ENCODE measurements at places on chromosomes 3 and 15.
A peak's percentile ranks its signal among the peaks of the same experiment; 100 is the strongest.

DNA sequence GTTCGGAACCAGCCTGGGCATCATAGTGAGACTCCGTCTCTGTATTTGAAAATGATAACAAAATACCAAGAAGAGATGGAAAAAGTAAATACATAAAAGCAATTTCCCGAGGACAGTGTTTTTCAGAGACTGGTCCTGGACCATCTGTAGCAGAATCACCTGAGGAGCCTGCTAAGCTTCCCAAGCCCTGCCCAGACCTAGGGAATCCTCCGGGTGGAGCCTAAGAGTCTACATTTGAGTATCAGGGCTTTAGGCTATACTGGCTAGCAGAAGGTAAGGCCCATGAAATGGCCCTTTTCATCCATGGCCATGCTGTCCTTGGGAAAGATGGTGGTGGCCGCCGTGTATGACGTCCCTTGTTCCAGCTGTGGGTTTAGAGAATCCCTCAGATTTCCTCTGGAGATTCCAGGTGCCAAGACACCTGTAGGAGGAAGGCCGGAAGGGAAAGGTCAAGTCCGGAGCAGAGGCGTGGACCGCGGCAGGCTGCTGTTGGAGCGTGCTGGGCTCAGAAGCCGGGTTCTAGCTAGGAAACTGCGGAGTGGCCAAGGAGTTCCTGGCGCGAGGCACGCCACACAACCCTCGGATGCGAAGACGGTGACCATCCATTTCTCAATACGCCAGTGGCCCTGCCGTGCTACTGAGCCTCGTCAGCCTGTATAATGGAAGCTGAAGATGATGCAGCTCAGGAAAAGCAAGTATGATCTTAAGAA is 50.9 kb downstream of the TMEM44 start:
- no peak for DNase-seq

DNA sequence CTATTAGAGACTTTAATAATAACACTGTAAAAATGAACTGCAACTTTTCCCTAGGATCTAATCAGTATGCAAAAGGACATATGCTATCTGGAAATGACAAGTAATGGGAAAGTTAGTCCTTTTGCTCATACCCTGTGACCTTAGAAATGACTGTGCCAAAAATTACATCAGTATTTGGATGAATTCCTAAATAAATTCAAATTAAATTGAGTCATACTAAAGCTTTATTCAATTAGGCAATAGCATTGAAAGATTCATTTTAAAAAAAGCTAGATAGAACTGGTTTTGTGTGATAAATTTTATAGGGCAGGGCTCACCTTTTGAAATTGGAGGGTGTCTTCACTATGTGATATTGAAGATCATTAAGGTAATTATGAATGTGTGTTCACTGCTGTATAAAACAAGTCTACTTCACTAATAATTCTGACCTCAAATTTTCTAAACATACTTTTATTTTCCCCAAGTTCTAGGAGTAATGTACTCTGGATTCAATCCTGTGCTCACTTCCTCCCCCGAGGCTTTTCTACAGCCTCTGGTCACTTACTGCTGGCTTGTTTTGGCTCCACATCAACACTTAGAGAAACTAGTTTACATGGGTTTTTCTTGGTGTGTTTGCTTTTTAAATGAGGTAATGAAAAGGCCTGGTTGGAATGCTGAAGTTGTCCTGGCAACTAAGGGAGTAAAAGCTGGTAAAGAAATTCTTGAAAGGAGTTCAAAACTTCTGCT is 44.4 kb upstream of the SPTSSB start:
- DNase-seq: no peak

GRCh38 chr15:47724346-47724745 is 7.0 kb downstream of the SEMA6D start:
- DNase-seq: no peak

GRCh38 chr15:31034152-31034551 is 42.7 kb upstream of the MTMR10 start:
- no peak for DNase-seq

DNA sequence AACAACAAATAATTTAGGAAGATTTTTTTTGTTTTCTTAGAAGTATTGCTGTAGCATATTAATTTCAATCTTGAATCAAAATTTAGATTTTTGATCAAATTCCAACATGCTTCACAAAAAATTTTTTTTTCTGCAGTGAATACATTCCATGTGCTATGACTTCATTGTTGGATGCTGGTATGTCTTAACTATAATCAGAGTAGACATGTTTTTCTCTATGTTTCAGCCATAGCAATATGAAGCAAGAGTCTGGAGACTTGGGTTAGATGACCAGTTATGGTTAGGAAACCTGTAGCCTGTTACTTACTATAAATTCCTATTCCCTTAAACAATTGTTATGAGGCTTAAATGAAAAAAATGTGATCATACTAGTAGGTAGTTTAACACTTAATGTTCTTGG is 176.1 kb upstream of the CHL1 start:
- DNase-seq: no peak

DNA sequence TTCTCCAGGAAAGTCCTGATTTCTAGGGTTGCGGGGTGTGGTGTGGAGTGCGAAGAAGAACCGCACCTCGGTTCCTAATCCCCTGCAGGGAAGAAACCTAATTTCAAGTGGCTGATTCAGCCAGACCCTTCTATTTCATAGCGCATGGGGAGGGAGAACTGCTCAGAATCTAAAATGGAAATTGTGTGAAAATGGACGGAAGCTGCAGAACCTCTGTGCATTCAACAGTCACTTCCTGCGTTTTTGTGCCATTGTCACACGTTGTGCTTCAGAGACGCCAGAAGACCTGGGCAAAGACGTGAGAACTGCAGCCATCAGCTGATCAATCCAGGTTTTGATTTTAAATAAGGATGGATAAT is 1.2 kb downstream of the SIDT1 start:
- peak; percentile 35 for DNase-seq

DNA sequence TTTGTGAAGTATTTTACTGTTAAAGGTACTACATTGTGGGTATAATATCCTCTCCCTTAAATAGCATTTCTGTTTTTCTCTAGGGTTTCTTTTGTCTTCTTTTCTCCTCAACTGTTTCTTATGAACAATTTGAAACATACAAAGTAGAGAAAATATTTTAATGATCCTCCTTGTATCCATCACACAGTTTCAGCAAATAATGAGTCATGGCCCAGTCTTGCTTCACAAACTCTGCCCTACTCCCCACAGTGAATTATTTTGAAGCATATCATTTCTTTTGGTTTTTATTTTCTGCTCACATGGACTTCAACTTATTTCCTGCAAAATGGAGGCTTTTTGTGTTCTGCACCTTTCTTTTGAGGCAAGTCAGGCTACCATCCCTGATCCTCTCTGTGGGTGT is 6.1 kb upstream of the SCAANT1 start:
- no peak for DNase-seq

DNA sequence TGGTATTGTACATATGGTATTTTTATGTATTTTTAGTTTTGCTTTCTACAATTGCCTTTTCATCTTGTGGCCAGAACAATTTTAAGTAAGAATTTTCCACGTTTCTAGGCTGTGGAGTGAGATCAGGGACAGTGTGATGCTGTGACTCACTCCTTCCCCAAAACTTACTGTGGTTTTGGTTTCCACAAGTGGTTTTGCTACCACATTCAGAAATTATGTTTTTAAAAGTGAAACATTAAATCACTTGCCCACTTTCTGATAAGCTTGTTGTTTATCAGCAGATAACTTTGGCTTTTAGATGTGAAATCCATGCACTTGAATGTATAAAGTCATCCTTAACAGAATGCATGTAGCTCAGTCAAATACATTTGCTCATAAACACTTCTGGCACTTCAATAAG is 192.2 kb upstream of the THRB start:
- DNase-seq: no peak

DNA sequence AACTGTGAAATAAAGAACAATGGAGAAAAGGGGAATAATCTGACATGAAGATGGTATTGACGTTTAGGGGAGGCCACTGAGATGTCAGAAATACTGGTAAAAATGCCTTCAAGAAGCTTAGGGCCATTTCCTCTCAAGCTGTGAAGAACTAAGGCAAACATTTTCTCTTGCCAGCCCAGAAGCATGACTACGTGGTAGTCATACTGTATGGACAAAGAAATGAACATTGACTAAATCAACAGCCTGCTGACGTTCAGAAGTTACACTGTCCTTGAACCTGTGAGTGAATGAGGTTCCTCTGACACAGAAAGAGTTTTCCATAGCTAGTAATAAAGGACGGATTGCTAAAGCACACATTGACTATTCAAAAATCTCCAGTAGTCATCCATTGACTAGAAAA is 121.0 kb downstream of the P3H2 start:
- no peak for DNase-seq

GRCh38 chr3:133418361-133418760 is 18.5 kb downstream of the BFSP2 start:
- no peak for DNase-seq

DNA sequence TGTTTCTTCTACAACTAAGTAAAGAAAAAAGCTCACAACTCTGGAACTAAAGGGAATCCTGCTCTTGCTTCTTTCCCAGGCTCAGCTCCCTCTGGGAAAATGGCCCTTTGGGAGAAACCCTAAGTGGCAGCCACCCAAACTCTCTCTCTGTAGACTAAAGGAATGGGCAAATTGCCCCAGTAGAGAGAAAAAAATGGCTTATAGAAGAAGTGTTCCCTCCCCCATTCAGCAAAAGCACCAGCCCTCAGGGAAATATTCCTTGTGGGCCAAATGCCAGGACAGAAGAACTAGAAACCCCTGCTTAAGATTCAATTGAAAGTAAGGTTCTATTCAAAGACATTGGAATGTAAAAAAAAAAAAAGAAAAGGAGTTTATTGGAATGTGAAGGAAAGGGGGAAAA is 603.7 kb upstream of the ALCAM start:
- no peak for DNase-seq

DNA sequence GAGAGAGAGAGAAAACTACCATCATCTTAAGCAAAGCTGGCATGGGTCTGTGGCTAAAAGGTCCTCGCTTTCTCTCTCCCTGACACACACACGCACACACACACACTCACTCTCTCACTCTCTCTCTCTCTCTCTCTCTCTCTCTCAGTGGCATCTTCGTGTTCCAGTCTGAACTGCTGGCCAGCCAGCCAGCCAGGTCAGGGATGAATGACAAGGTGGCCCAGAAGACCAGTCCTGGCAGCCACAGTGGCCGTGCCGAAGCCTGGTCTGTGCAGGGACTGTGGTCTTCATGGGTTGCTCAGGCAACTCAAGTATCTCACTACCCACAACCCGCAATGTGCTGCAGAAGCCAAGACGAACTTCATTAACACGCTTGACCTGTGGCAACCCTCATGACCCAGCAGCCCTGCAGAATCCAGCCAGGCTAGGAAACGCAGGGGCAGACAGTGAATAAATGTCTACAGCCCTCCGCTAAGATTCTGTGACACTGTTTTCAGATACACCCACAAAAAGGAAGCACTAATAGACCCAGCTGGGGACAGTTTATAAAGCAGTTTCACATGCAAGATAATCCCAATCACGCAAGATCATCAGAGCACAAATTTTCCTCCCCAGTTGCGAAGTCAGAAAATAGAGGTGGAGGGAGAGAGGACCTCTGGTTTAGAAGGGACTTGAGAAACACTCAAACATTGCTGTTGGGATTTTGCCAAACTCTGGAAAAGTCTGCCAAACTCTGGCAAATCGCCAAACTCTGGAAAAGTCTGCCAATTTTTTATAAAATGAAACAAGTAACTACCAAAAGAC is 66.4 kb downstream of the XXYLT1 start:
- no peak for DNase-seq

DNA sequence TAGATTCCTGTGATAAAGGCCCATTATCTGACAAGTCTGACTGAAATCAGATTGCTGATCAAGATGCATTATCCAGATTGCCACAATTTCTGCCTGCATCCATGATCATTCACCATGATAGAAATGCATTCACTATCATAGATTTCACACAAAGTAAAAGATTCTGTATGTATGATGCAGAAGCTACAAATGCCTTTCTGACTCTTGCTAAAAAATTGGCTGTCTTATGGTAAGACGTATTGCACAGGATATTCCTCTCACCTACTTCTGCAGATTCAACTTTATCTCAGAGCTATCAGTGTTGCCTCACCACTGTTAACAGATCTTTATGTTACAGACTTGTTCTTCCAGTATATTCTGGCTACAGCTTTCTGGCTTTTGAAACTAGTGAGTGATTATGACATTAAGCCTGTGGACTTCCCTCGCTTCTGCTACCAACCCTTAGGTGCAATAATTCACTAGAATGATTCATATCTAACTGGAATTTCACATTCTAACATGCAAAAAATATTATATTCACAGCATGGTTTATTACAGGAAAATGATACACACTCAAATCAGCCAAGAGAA is 955.3 kb downstream of the EPHA3 start:
- DNase-seq: no peak

DNA sequence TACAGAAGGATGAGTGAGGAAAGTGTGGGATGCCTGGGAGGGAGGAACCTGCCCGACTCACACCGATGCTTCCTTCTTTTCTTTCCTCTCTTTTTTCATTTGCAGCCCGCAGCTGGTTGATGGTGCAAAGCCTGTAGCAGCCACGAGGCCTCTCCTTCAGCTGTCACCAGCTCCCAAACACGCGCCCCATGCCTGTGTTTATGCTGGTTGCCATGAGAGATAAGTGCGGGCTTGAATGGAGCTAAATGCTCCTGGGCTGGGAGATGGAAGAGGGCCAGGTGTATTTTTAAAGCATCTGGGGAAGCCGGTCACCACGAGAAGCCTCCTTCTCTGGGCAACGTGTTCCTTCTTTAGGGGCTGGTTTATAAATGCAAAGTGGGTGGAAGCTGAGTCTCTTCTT is 9.3 kb downstream of the COLQ start:
- DNase-seq: no peak

DNA sequence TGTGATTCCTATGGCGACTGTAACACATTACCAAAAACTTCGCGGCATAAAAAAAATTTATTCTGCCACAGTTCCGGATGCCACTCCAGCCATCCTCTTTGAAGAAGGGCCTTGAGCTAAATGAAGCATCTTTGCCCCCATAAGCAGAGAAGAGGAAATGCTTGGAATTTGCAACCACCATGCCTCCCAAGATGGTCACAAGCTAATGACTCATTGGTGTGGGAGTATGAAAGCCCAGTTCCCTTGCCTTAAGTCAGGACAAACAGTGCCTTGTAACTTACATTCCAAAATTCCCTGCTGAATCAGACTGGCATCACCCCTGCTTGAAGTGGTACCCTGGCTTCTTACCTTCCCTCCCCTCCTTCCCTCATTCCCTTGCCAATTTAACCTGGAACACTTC is 1077.4 kb downstream of the EPHA3 start:
- DNase-seq: no peak

GRCh38 chr3:79097964-79098660 is 669.7 kb downstream of the ROBO1 start:
- DNase-seq: no peak

GRCh38 chr15:96818861-96819260 is 488.4 kb downstream of the NR2F2 start:
- DNase-seq: no peak

DNA sequence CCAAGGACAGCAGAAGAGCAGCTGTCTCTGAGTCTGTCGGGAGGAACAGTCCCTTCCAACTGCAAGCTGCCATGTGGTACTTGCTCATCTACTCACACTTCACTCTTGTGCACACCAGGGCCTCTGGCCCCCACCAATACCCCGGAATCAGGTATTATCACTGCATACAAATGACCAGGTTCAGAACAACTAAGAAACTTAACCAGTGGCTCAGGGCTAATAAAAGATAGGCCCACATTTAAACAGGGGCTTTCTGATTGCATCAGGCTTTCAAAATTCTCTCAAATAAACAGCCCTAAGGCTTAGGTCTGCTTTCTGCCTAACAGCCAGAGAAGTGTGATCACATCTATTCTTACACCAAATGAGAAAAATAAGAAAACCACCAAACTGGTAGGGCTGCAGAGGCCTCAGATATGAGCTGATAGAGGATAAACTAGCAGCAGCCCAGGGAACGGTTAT is 20.7 kb downstream of the CCDC12 start:
- DNase-seq: no peak

- DNase-seq: no peak
Observed at GRCh38 chr3:2910997-2911396, 199.2 kb downstream of the IL5RA start.
